ENCODE measurements at places on chromosomes 12 and 14.

DNA sequence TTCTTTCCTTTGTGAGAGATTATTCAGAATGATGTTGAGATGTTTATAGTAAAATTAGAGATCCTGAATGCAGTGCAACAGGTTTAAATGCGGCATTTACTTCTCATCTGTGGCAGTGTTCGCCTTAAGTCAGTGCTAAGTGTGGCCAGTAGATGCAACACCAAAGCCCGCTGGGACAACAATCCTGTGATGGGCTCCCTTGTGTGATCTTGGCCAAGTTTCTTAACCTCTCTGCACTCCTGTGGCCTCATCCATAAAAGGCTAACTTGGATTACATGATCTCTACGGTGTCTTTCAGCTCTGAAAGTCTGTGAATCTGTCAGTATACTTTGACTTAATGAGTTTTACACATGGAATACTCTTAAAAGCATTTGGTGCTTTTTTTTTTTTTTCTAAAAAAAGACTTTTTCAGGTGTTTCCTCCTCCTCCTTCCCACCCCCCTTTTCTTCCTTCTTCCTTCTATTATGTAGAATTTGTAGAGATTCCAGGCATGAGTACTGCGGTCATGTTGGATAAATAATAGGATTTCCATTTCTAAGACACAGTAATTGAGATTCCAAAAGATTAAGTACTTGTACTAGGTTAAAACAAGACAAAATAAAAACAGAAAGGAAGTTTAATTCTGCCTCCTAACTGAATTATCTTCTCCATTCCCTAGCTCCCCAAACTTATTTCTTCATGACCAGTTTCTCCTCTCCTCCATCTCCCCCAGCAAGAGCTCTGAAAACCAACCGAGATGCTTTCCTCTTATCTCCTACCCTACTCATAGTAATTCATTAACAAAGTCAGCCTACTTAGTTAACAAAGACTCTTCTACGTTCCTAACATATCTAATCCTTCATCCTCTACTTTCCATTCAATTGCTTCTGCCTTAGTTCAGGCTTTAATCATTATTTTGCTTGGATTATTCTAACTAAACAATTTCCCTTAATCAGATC lies 42.2 kb upstream of the NAV3 start:
- no peak for DNase-seq

- no peak for DNase-seq
Observed at GRCh38 chr12:112252184-112252583, 126.8 kb downstream of the TRAFD1 start.

- DNase-seq, result no peak
Observed at GRCh38 chr14:61699027-61699426, 3.7 kb downstream of the HIF1A start.

DNA sequence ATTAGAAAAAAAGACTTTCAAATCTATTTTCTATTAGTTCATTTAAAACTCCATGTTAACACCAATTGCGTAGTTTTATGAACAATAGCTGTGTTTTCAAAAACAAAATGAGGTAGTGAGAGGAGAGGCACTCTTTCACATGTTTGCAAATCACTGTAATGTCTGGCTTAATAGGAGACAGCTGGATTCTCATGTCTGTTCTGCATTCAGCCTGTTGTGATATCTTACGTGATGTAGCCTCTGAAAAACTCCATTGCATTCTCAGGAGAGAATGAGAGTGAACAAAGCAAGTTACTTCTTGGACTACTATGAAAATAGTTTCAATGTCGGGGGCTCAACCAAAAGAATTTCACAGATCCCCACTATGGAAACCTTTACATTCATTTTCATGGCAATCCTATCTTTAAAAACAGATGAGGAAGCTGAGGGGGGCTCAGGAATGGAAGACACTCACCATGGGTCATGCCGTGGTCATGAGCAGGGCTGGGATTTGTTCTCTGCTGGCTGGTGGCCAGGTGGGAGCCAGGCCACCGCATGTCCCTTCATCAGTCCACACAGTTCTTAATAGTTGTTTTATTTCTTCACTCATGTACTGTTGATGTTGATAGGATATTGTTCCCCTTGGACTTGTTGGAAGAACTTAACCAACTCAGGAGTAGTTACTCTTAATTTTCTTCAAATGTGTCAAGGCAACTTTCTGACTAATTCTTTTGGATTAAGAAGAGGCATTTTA lies 346.2 kb upstream of the FAR2 start:
- DNase-seq, result no peak

- no peak for DNase-seq
Observed at GRCh38 chr12:85076688-85077430, 40.7 kb downstream of the LRRIQ1 start.

DNA sequence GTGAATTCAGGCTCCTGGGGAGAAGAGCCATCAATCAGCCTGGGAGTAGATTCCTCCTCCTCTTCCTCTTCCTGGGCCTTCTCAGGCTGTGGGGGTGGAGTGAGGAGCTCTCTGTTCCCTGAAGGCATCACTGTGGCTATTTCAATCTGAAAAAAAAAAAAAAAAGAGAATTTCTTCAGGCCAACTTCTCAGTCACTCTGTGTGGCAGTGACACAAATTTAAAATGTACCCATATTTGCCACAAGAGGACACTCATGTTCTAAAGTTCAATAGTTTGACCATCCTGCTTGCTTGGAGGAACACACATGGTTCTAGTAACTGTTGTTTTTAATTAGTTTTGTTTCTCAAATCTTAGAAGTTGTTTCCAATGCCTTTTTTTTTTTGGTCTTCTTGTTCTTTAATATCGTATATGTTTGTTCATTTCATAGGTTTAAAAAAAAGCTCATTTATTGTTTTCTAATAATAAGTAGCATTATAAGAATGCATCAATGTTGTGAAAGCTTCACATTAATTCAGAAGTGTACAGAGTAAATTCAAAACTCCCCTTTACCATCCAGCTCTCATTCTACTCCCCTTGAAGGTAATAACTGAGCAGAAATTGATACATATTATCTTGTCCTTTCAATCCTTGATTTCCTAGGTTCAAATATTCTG lies 23.3 kb upstream of the CCER1 start:
- DNase-seq, result no peak

DNA sequence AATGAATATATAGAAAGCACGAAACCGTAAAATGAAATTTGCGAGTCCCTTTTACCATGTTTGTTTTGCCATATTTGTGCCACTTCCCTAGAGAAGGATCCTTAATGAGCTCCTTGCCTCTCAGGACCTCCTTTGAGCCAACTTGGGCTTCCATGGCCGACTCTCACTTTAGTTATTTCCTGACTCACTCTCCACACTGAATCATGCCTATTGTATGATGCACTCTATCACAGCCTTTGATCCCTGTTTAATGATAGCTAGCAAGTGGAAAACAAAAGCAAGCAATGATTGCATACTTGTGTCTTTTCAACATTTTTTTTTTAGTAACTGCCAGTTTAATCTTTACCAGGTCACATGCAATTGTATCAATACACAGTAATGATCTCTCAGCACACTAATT lies 153.2 kb downstream of the CCER1 start:
- no peak for DNase-seq

GRCh38 chr14:80996049-80996901 lies 40.9 kb downstream of the TSHR start:
- DNase-seq, result peak; percentile 16

DNA sequence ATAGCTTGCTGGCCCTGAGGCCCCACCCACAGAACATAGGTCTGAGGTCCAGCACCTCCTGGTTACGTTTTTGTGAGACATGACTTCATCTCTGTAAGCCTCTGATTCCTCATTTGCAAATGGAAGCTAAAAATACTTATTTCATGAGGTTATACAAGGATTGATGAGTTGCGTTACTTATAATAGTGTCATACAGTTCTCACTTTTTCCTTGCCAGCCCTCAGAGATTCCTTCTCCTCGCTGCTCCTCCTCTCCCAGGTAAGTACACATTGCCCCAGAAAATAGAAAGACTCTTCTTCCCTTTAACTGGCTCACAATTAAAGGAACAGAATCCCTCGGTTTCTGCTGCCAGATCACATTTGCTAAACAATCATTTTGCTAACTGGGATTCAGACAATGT lies 739.2 kb downstream of the VRK1 start:
- DNase-seq, result no peak

- DNase-seq, result peak; percentile 50
Observed at GRCh38 chr12:2691345-2692071, 103.3 kb upstream of the FKBP4 start.

DNA sequence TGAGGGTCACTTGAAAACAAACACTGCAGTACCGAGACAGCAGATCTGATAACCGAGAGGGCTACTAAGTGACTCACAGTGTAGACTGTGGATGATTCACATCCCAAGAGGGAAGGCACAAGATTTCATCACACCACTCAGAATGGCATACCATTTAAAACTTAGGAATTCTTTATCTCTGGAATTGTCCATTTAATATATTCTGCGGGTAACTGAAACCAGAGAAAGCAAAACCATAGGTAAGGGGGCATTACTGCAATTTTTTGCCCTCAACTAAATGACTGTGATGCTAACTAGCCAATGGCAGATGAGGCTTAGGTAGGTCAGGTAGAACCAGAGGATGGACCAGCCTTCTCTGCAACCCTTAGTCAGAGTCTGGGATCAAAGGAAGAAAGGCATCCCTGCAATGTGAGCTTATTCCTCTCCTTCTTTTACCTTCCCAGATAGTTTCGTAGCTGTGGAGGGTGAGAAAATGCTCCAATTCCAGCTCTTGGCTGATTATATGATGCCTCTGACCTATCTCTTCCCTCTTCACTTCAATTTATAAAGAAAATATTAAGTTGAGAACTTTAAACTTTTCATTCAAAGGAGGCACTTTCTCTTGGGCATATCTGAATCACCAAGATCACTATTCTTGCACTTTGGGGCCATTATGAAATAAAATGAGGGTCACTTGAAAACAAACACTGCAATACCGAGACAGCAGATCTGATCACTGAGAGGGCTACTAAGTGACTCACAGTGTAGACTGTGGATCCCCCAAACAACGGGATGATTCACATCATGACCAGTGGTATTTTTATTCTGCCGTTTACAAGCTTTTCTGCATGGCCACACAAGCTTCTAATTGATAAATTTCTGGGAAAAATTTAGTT lies 6.8 kb downstream of the ART4 start:
- DNase-seq, result no peak

- DNase-seq, result no peak
Observed at GRCh38 chr12:69440016-69440415, 30.2 kb upstream of the FRS2 start.

- DNase-seq, result no peak
Observed at GRCh38 chr12:127306604-127307215, 960.3 kb upstream of the TMEM132C start.

- no peak for DNase-seq
Observed at GRCh38 chr12:3333583-3333982, 157.4 kb upstream of the PRMT8 start.

GRCh38 chr12:112439769-112440168 lies 21.0 kb downstream of the PTPN11 start:
- no peak for DNase-seq

DNA sequence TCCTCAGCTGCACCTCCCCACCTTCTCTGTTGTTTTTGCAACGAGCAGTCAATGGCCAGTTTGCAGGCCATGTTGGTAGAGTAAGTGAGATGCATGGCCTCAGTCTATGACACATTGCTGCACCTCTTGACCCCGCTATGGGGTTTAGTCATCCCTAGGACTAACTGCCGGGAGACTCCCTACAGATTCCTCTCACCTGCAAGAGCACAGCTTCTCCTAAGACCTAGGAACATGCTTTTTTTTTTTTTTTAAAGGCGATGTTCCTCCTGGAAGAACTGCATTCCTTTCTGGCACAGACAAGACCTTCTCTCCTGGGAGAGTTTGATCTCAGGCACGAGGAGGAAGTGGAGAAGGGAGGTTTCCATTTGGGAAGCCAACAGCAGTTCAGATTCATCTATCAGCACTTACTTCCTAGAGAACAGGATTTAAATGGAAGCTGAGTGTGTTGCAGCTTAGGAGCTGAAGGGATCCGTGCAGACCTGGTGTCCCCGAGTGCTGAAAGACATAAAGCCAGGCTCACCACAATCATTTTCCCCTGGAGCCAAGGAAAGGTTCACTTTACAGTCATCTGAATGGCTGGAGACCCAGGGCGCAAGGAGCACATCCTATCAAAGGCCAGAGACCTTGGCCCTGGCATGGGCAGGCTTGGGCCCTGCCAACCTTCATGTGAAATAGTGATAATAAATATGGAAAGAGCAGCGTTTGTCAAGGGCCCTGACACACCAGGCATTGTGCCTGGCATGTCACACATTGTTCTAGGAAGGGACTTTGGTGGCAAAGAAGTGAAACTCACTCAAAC lies 104.1 kb downstream of the LGMN start:
- DNase-seq, result no peak

DNA sequence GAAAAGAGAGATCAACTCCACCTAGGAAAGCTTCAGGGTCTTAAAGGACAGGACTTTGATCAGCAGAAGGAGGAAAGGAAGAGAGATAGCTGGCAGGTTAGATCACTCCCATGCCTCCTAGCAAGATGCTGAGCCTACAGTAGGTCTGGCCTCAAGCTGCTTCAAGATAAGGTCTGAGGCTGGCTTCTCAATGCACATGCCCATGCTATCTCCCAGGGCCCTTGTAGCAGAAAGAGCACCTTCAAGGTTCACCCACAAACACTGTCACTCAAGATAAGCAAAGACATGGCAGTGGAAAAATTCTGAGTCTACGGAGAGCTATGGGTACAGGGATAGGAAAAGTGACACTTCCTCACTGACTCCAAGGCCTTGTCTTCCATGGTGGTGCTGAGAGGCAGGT lies 14.3 kb downstream of the REM2 start:
- no peak for DNase-seq

DNA sequence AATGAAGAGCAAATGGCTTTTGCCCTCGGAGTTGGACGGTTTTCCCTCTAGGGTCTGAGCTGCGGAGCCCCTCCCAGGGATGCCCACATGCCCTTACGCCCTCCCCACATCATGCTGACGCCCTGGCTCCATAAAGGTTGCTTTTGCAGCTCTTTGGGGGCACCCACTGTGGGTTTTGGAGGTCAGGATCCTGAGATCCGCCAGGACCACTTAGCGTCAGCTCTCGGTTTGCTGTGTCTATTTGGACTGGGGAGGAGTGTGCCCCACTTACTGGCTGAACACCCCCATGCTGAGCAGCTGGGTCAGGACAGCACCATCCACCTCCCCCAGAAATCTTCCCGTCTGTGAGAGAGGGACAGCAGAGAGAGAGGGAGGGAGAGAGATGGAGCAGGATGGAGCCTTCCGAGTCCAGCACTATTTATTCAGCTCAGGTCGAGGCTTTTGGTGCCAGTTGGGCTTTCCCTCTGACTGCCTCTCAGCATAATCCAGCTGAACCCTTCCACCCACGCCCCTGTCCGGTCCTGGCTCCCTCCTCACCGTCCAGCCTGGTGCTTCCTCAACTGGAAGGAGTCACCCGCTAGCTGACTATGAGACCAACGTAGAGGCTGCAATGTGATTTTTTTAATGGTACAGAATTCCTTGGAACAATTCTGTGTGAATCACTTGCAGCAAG lies 18.9 kb upstream of the LRTM2 start:
- peak; percentile 1 for DNase-seq

DNA sequence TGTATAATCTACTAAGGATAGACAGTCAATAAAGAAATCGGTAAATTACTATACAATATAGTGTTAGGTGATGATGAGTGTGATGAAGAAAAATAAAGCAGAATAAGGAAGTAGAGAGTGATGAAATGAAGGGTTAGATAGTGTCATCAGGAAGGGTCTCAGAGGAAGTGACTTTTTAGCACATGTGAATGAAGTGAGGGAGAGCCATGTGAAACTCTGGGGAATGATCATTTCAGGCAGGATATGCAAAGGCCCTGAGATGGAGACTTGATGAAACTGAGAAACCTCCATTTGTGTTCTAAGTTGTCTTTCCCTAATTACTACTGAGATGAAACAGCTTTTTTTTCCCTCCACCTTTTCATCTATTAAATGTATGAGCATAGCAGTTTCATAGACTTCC lies 19.4 kb upstream of the GNPTAB start:
- DNase-seq, result no peak

- DNase-seq, result no peak
Observed at GRCh38 chr12:50720085-50720484, 43.8 kb upstream of the ATF1 start.
